ENCODE measurements at places on chromosomes 6 and 20.
A peak's percentile ranks its signal among the peaks of the same experiment; 100 is the strongest.

- DNase-seq = peak; percentile 49
Measured at GRCh38 chr6:105459049-105459448, 56.2 kb upstream of the PREP start.

DNA sequence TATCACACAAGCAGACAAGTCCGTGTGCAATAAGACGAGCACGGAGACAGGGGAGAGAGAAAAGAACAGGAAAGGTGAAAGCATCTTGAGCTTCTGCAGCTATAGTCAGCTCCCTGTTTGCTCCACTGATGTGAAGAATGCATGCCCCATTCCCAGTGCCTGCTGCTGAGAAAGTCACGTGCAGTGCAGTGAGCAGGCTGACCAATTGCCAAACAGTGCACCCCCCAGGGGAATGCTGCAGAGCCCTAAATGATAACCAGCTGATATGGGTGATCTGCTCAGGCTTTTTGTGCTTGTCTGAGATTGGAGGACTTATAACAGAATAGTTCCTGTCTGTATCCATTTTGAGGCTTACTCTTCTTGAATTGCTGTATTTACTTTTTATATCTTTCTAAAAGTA, 121.5 kb downstream of the PACRG start:
- no peak for DNase-seq

DNA sequence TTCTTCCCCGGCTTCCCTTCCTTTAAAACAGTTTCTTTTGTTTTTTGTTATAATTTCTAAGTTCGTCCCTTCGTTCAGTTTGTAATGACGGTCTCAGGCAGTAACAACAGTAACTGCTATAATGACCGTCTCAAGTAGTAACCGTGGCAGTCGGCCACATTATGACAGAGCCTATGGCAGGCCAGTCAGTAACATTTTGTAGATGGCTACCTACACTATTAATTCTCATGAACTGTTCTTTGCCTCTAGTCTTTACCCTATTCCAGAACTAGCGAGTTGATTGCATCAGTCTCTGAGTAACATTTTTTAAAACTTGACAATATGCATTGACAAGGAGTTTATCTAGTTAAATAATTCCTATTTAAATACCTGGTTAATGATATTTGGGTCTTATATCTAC, 43.0 kb upstream of the ADGRG6 start:
- DNase-seq = no peak

- no peak for DNase-seq
Measured at GRCh38 chr6:50330347-50330746, 280.6 kb upstream of the DEFB112 start.

GRCh38 chr6:148265054-148265453, 77.6 kb upstream of the SASH1 start:
- DNase-seq = no peak

- no peak for DNase-seq
Measured at GRCh38 chr6:30884521-30885480, 482 bp downstream of the DDR1 start.

Data from HS-5 (cell line).